ENCODE measurements at places on chromosomes 7 and 10.

- peak; percentile 96 for DNase-seq
Measured at GRCh38 chr7:108094933-108095710, 35.0 kb downstream of the LAMB4 start.

GRCh38 chr10:129023082-129023481, 444.0 kb upstream of the MGMT start:
- no peak for DNase-seq

GRCh38 chr10:13913897-13914296, 327.1 kb downstream of the PRPF18 start:
- DNase-seq: no peak

- DNase-seq: no peak
Measured at GRCh38 chr7:156611014-156612010, 29.3 kb upstream of the RNF32 start.

DNA sequence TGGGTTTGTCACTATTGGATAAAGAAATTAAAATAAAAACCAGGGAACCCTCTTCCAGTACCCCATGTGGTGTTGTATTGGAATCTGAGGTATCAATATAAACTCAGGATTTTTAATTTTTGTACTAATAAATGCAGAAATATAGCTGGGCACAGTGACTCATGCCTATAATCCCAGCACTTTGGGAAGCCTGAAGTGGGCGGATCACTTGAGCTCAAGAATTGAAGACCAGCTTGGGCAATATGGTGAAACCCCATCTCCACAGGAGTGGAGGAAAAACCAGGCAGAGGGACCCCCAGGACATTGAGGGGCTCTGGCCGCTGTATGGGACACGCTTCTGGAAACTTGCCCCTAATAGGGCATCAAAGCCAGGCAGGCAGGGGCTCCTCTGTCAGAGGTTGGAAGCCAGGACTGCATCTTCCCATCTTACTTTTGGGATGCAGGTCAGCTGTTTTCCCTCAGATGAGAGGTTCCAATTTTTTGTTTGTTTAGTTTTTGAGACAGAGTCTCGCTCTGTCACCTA, 11.1 kb downstream of the ADIRF start:
- DNase-seq: no peak

- no peak for DNase-seq
Measured at GRCh38 chr7:43118313-43118712, 5.9 kb downstream of the HECW1 start.

- DNase-seq: no peak
Measured at GRCh38 chr7:45682836-45683555, 108.8 kb downstream of the ADCY1 start.

DNA sequence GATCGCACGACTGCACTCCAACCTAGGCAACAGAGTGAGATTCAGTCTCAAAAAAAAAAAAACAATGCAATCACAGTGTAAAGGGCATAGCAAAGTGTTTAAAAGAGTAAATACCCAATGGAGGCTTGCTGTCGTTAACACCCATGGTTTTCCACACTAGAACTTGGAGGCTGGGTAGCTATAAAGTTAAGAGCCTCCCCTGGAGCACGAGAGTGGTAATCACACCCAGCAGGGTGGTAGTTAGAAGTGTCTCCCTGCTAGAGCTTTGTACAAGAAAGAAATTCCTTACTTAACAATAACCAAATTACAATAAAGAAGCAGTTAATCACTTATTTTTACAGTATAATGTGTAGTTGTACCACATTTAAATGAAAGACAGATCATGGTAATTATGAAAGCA, 1078.9 kb downstream of the NRG3 start:
- DNase-seq: no peak

DNA sequence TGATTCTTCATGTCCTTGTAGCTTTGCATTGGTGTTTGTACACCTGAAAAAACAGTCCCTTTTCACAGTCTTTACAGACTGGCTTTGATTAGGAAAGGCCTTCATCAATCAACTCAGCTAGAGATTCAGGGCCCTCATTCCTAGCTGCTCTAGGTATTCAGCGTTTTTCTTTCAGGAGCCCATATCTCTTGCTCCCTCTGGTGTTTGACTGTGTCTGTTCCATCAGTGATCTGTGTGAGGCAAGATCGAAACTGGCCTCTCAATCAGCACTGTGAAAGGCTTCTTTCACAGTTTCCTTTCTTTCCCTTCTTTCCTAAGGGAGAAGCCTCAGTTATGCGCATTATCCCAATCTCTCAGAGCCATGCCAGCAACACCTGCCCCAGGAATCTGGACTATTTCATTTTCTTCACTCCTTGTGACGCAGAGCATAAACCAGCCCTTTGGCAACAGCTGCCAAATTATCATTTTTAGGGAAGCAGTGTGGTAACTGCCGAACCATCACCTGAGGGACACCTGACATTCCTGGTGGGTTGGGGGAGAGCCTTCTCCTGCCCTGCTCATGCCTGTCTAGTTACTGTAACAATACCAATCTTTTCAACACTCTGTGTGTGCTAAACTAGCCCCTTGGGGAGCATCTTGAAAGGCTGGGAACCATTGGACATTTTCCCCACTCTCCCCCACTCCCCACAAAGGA, 75.7 kb upstream of the CCDC71L start:
- DNase-seq: peak; percentile 23

All from retinal pigment epithelial cell (primary cell).